WTC11 (cell line): ENCODE measurements at places on chromosomes 13 and 19. TPM values are rescaled to one million over a fixed set of nuclear protein-coding genes. Genes with fewer than 3 reads are reported as not detected.

DNA sequence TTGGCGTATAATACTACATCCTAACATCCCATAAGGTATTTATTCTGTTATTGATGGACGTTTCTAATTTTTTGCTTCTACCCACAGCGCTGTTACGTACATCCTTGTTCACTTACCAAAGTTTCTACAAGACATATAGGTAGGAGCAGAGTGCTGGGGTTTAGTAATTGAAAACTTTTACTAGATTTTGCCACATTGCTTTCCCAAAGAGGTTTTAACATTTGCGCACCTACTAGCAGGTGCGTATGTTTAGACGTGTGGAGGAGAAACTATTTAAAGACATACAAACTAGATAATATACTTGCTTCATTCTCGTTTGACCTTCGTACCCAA is 559 bp upstream of the RPL21 start:
- no peak for DNase-seq

Gene CPT1C
- total RNA-seq = 74.6 to 89.5 TPM (median 85.4 TPM) in 3 replicates

GRCh38 chr13:24230428-24231072 is 70.0 kb downstream of the SPATA13 start:
- DNase-seq = no peak

DNA sequence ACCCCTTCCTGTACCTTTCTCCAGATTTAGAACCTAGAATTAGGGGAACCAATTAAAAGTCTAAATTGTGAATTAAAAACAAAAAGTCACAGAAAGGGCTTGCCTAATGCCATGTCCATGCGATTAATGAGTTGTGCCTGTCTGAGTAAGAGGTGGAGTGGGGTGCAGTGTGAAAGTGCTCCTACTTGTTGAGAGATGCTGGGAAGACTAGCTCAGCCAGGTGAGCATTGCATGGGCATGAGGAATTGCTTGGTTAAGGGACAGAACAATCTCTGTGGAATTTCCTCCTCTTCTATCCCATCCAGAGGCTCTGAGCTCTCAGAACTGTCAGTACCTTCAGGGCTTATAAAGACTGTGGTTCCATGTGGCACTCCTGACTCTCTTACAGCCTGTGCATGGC is 159.0 kb upstream of the UBL3 start:
- DNase-seq = no peak

DNA sequence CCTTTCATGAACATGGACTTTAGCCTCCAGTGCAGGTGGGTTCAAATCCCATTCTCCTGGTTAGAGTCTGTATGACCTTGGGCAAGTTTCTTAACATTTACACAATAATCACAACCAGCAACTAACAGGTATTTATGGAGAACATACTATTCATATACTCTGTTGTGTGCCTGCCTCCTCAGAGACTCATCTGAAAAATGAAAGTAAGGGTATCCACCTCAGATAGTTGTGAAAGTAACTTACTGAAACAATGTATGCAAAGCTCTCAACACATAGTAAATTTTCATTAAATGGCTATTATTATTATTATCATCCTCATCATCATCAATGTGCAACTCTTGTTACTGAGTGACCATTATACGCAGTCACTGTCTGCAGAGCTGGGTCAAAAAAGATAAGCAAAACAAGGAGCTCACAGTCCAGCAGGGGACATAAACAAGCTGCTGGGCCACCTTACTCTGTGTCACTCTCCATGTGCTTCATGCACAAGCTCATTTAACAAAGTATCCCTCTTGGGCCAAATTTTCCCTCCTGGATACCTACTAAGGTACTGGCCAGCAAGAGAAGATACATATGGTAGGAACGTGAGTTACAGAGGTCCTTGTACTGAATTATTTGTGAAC is 70.9 kb upstream of the FNDC3A start:
- no peak for DNase-seq

Gene ZNF221
- total RNA-seq = 7.0 to 7.6 TPM (median 7.2 TPM) in 3 replicates

Gene ZNF541
- total RNA-seq = 0.07 to 0.09 TPM (median 0.09 TPM) in 3 replicates

DNA sequence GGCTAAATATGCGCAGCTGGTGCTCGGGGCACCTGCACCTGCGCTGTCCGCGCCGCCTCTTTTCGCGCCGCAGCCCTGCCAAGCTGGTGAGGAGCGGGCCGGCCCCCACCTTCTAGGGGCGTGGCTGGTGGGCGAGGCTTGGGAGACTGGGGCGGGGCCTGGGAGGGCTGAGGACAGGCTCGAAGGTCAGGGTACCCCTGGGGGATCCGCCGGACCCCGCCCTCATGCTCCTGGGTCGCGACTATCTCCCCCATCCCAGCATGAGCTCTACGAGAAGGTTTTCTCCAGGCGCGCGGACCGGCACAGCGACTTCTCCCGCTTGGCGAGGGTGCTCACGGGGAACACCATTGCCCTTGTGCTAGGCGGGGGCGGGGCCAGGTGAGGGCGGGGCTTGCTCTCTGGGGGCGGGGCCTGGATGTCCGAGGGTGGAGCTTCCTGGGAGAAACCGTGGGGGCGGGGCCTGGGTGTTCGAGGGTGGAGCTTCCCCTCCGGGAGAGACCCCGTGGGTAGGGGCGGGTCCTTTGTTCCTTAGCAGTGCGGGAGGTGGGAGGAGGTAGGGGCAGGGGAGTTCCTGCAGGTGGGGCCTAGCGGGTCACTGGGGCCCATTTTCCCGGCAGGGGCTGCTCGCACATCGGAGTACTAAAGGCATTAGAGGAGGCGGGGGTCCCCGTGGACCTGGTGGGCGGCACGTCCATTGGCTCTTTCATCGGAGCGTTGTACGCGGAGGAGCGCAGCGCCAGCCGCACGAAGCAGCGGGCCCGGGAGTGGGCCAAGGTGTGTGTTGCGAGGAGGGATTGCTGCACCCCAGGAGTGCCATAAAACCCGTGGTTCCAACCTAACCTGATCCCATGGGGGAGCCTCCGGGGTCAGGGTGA is 19.7 kb downstream of the PNPLA6 start:
- peak; percentile 92 for DNase-seq

- DNase-seq = no peak
These were observed 1893.2 kb downstream of the PCDH9 start for GRCh38 chr13:65336916-65337315.

Gene ZNF155
- total RNA-seq = 6.2 to 10.2 TPM (median 7.1 TPM) in 3 replicates

- DNase-seq = no peak
These were observed 15.7 kb downstream of the FAM124A start for GRCh38 chr13:51237887-51238286.

GRCh38 chr19:2341982-2342381 is 13.5 kb downstream of the SPPL2B start:
- DNase-seq = no peak

DNA sequence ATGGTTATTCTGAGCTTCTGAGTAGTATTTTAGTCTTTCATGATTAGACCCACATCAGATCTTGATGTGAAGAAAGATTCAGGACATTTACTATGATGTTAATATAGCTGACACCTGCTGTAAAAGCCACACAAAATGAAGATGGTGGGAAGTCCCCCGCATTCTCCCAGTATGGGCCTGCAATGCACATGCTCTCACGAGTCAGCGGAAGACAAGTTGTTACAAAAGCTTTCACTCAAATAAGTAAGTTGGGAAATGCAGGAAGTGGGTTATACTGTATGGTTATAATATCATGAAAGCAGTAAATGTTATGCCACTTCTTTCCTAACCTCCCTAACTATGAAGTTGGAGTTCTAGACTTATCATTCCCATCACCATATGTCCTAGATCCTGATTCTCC is 171.9 kb downstream of the KLF5 start:
- no peak for DNase-seq
